ENCODE measurements at places on chromosomes 16 and 17.

DNA sequence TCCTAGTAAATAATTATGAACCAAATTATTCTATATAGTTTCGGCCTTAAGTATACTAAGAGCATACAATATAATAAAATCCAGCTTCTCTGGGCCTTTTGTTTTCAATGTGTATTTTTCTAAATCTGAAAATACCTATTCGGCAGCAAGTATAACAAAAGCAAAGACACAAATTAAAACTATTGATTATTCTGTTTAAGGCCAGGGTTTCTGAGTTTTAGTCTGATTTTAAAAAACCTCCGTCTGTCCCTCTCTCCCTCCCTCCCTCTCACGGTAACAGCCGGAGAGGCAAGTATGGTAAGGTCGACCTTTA is 1.5 kb downstream of the TOB1 start:
- DNase-seq = no peak

GRCh38 chr17:63150994-63151464 is 185.0 kb downstream of the TANC2 start:
- no peak for DNase-seq

GRCh38 chr16:61987474-61988012 is 48.7 kb downstream of the CDH8 start:
- DNase-seq = no peak

DNA sequence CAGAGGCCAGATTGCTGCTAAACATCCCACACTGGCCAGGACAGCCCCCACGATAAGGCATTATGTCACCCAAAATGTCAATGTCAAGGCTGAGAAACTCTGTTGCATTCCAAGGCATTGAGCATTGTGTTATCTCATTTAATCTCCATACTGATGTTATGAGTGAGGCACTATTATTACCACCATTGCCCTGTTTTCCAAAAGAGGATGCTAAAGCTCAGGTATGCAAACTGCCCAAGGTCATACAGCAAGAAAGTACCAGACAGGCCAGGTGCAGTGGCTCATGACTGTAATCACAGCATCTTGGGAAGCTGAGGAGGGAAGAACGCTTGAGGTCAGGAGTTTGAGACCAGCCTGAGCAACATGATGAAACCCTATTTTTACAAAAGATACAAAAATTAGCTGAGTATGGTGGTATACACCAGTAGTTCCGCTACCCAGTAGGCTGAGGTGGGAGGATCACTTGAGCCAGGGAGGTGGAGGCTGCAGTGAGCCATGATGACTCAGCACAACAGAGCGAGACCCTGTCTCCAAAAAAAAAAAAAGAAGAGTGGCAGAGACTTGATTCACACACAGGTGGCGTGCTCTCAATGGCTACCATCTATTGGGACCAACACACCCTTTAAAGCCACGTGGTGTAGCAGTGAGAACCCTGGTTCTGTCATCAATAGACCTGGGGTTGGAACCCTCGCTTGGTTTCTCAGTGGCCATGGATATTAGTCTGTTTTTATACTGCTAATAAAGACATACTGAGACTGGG is 58.8 kb upstream of the GRIN2A start:
- peak; percentile 6 for DNase-seq

DNA sequence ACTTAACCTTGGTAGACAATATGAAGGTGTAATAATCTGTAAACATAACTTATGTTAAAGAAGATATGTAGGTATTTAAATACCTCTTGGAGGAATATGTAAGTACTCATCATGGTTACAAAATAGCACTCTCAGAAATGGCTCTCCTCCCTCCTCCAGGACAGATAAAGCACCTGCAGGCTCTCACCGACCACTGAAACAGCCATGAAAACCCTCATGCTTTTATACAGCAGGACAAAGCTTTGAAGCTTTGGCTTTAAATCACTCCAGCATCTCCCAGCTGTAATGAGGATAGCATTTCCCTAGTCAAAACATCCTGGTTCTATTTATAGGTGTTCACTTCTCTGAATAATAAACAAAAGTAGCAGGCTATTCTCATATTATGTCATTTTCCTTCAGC is 69.1 kb upstream of the PMFBP1 start:
- no peak for DNase-seq

DNA sequence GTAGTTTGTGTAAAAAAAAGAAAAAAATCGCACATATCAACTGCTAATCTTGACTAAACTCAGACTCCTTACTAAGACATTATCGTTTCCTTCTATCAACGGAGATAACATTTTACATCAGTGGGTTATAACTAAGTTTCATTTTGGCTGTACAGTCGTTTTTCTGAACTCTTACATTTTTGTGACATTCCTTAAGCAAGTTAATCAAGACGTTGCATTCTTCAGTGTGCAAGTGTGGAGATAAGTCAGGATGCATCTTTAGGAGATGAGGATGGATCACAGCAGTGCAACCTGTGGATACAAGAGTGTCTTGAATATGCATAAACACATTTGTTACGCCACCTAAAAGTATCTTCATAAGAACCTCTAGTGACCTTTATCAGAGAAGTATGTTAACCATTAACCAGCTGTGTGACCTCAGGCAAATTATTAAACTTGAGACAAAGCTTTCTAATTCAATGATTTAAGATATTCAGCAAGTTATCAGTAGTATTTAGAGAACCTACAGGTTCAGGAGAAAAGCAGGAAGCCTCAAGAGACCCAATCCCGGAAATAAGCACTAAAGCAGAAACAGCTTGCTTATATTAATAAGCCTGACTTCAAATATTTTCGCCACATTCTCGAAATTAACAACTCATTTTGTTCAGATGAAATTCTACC is 9.4 kb downstream of the CMC2 start:
- no peak for DNase-seq

DNA sequence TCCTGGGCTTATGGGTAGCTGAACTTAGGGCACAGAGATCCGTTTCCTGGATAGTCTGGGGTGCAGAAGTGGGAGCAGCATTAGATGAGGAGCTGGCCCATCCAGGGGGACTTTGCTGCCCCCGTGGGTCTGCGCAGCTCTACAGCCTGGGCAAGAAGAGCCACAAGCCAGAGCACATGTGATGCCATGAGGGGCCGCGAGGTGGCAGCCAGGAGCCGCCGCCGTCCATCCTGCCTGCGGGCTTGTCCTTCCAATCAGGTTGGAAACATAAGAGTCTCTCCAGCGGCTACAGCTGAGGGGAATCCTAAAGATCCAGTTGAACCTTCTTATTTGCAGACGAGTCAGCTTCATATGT is 21.9 kb downstream of the C1QTNF1 start:
- DNase-seq = peak; percentile 83

GRCh38 chr16:52114379-52114778 is 432.6 kb downstream of the TOX3 start:
- no peak for DNase-seq

- no peak for DNase-seq
These were observed at the start of gene CENPX for GRCh38 chr17:82022310-82022980. TSS of gene CENPX (minus strand) at chr17:82022878. CDS start at chr17:82022861, 17 bp downstream.

GRCh38 chr16:55116165-55116920 is 185.7 kb downstream of the IRX5 start:
- no peak for DNase-seq

DNA sequence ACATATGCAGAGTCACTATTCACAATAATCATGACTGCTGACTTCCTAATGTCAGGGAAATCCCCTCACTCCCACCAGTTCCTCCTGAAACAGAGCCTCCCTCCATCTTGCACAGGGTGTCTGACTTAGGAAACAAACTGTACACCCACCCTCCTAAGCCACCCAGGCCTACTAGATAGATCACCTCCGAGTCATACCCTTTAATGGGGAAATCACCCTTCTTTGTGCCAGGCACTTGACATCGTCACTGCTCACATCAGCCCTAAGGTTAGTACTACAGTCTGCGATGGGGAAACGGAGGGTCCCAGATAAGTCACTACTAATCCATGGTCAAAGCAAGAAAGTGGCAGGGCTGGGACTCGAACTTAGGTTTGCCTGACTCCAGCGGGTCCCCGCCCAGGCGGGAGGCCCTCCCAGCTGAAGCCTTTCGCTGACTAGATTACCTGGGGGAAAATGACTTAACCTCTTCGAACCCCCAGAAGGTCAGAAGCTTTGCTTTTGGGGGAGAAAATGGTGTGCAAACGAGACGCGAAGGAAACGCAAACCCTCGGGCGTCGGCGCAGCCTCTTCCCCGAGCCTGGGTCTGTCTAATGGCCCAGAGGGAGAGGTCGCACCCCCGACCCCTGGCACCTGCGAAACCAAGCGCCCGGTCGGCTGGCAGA is 3.4 kb upstream of the MLLT6 start:
- DNase-seq = peak; percentile 34

DNA sequence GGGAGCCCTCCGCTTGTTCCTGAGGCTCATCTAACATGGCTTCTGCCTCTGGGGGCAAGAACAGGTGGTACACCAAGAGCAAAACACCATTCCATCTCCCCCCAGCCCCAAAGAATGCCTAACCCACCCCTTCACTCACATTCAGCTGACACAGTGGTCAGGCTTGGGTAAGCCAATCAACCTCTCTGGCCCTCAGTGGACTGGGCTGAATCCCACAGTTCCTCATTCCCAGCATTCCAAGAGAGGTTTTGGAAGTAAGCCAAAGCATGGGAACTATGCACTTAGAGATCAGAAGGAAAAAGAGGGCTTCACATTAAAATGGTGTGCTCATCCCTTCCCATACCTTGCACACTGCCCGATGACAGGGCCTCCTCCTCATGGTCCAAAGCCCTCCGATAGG is 7.8 kb downstream of the PIGS start:
- no peak for DNase-seq

GRCh38 chr17:77381185-77381700 is 240.5 kb downstream of the SEC14L1 start:
- no peak for DNase-seq

- no peak for DNase-seq
These were observed 23.1 kb upstream of the CMIP start for GRCh38 chr16:81421536-81421935.

DNA sequence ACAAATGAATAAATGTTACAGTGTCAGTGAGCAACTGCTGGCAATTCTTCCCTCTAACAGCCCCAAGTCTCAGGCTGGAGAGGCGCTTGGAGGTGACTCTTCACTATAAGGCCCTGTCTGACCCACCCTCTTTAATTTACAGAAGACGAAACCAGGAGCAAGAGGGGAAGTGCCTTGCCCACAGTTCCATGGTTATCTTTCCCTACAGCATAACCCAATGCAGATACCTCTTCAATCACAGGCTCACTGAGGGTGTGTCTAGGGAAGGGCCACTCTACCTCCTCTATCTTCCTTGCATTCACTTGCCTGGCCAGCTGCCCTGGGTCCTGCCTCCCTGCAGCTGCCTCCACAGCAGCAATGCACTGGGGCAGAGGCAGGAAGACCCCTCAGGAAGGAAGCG is 9.6 kb upstream of the N4BP1 start:
- no peak for DNase-seq

DNA sequence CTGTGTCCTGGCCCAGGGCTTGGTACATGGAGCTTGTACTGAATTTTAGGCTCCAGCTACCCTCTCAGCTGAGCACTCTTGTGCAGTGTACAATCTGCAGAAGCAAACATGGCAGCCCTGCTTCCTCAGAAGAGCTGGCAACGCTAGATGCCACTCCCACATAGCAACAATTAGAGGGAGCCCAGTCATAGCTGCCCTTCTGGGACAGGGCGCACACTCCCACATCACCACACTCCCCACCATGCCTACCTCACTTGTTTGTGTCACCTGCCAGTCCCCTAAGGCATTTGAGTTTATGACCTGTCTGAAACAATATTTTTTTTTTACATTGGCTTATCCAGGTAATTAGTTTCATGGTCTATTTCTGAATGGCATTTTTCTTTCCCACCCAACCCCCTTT is 72.3 kb downstream of the C17orf67 start:
- peak; percentile 33 for DNase-seq

DNA sequence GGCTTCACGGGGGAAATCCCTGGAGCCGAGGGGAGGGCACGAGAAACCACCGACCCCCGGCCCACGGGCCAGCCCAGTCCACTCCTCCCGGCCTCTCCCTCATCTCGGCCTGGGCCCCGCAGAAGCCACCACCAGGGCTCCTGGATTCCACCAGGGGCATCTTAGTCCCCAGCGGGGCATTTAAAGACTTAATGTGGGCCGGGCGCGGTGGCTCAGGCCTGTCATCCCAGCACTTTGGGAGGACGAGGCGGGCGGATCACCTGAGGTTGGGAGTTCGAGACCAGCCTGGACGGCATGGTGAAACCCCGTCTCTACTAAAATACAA is 24.1 kb upstream of the ABR start:
- DNase-seq = no peak

DNA sequence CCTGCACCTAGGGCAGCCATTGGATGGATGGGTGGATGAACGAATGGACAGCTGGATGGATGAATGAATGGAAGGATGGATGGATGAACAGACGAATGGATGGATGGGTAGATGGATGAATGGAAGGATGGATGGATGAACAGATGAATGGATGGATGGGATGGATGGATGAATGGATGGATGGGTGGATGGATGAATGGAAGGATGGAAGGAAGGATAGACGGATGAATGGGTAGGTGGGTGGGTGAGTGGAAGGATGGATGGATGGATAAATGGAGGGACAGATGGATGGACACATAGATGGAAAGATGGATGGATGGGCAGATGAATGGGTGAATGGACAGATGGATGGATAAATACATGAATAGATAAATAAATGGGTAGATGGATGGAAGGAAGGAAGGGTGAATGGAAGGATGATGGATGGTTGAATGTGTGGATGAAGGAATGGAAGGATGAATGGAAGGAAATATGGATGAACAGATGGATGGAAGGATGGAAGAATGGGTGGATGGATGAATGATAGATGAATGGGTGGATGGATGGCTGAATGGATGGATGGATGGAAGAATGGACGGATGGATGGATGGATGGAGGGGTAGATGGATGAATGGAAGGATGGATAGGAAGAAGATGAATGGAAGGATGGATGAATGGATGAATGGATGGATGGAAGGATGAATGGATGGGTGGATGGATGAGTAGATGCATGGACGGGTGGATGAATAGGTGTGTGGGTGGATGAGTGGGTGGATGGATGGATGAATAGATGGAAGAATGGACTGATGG is 15.4 kb downstream of the SRL start:
- no peak for DNase-seq

DNA sequence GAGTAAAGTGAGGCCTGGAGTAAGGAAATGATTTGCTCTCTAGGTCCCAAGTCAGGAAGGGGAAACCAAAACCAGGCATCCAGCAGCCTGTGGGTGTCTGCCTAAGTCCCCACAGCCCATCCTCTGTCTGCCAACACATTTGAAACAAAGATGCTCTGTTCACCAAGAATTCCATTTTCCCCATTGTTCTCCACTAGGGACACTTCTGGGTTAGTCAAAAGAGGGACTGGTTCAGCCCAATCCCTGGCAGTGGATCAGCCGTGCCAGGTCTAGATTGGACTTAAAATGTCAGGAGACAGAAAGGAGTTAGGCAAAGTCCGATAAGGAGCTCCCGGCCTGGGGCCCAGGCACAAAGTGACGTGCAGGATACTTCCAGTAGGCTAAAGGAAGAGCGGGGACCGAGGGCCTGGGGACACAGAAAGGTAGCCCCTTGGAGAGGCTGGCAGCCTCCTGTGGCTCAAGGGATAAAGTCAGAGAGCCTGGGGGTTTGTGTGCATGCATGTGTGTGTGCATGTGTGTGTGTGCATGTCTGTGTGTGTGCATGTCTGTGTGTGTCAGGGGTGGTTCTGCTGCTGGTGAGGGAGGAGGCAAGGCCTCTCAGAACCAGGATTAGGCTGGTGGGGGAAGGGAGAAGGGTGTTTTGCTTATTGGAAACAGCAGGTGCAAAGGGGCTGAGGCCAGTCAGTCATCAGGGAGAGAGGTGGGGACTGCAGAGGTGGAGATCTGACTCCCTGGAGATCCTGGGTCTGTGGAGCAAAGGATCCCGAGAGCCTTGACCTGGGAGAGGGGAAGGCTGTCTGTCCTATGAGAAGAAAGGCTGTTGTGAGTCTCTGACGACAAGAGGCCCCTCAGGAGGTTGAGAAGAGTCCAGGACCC is 41.7 kb upstream of the IL34 start:
- DNase-seq = no peak

- no peak for DNase-seq
These were observed 37.5 kb upstream of the KCNJ16 start for GRCh38 chr17:70037498-70037897.
